Lung (tissue), 17 donors: ENCODE measurements at places on chromosomes 12 and 14. TPM values are rescaled to one million over a fixed set of nuclear protein-coding genes. Genes with fewer than 3 reads are reported as not detected.

DNA sequence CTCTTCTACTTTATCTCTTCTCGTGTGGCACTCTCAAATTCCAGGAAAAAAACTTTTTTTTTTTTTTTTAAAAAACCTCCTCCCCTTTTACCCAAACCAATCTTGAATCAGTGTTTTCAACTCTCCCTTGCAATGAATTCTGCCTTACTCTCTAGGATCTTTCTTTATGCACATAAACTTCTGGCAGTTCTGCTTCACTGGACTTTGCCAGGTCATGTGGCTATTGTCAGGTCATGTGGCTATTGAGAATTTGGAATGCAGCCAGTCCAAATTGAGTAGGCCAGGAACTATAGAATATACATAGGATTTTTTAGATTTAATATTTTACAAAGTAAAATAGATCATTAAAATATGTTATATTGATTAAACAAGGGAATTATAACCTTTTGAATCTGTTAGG, 218.2 kb downstream of the TMTC3 start:
- no peak for DNase-seq

GRCh38 chr14:77007975-77008421, 20.5 kb downstream of the IRF2BPL start:
- peak; percentile 67 for DNase-seq

DNA sequence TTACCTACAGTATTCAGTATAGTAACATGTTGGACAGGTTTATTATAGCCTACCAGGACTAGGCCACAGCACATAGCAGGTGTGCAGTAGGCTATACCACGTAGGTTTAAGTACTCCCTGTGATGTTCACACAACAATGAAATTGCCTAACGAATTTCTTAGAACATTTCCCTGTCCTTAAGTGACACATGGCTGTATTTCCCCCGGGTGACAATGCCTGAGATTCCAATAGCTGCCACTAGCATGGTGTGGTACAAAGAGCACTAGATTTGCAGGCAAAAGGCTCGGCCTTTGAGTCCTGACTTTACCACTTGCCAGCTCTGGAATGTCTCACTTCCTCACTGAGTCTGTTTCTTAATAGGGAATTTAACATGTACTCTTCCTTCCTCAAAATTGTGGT, 19.7 kb downstream of the PTPN21 start:
- no peak for DNase-seq

C14orf132 gene
- 49.3 TPM for total RNA-seq

DNA sequence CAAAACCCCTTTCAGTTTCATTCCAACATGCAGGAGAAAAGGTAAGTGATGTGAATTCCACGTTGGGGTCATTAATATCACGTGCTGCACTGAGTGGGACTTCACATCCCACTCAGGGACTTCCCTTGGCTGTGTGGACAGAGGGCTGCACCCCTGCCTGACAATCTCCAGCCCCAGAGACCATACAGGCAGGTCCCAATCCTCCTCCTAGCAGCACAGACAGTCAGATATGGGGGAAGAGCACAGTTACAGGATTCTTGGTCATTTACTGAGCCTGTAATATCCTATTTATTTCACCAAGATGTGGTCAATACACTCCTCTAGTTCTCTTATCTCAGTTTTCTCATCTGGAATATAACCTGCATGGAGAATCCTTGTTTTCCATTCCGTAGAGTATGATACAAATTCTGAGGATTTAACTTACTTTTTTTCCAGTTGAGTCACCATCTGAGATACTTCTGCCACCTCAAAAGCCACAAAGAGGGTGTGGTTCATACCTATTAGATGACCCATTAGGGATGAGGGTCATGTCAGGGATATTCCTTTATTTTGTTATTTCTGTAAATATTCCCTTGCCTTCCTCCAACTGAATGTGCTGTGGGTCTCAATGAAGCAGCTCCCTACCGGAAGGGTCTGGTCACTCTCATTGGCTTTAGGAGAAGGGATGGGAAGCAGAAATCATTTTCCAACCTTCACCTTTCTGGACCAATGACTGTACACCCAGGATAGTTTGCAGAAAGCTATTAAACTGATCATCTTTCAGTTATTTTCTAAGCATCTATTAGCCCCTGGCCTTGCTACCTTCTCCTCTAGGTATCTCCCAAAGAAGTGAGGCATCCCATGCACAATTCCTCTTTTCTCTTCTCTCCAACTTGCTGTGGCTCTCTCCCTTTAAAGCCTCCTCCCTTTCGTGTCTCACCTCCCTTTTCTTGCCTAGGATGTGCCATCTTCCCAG, 43.0 kb upstream of the NTF3 start:
- no peak for DNase-seq

DNA sequence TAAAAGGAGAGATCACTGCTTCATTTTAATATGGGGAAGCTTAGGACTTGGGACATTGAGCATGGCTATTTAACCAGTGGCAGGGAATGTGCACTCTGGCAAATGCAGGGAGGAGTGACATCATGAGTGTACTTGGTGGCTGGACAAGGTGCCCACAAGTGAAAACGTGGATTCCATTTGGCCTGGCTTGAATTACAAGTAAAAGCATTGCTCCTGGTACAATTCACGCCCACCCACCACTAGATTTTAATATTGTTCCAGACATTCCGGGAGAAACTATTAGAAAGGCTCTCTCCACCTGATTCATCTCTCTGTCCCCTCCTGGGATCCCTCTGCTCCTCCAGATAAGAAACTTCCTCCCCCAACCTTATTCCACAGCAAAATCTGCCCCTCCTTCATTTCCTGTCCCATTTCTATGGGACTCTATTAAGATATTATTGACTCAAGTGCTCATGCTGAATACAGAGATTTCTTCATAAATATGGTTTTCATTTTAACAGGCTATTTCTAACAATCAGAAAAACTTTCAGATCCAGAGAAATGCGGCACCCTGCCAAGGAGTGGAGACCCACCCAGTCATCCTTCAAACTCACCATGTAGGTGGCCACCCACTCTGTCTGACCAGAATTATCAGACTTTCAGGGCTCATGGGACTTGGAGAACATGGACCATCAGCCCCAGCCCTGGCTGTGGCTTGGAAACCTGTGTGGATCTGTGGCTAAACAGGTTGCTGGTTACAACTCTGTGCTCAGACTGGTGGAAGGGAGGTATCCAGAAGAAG, 43.2 kb downstream of the SSPN start:
- DNase-seq, result no peak

- DNase-seq, result peak; percentile 10
Measured at GRCh38 chr12:29066011-29066588, 83.0 kb upstream of the FAR2 start.

TAS2R43 gene
- total RNA-seq, result 15.1 TPM

DNA sequence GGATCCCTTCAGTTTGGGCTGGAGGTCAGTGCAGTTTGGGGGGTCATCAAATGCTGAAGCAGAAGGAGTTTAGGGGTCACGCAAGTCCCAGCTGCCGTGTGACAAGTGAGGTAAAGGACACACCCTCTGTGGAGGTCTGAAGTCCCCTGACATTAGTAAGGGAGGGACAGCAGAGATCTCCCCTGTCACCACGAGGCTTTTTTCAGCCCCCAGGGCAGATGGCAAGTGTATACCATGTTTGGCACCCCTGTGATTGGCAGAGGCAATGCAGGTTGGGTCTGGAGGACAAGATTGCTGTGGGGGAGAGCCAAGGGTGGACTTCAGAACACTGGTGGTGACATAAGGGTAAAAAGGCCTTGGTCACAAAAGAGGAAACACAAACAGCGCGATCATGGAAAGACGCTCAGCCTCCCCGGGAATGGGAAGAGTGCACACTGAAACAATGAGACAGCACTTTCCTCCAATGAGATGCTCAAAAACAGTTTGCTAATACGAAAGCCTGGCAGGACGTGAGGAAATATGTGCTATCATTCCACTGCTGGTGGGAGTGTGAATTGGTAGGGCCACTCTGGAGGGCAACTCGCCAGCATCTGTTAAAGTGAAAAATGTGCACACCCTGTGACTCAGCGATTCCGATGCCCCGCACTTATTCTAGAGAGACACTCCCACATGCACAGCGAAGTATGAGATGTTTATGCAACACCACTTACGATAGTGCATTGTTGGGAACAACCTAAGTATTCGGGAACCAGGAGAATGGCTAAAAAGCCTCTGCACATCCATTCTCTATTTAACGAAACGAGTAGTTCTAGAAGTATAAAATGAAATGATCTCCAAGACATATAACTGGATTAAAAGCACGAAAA, 14.4 kb upstream of the CD27 start:
- peak; percentile 78 for DNase-seq

GRCh38 chr14:73731111-73731510, 16.9 kb upstream of the PNMA1 start:
- DNase-seq, result no peak

GRCh38 chr14:53947094-53947445, 9.6 kb downstream of the BMP4 start:
- DNase-seq, result no peak

- DNase-seq, result no peak
Measured at GRCh38 chr12:89824822-89825221, 116.2 kb upstream of the ATP2B1 start.
